Hematopoietic multipotent progenitor cell treated with erythropoietin and hydrocortisone succinate and interleukin-3 and kit ligand, for 17 days (in vitro differentiated cells): ENCODE measurements at places on chromosomes 13 and 19.

DNA sequence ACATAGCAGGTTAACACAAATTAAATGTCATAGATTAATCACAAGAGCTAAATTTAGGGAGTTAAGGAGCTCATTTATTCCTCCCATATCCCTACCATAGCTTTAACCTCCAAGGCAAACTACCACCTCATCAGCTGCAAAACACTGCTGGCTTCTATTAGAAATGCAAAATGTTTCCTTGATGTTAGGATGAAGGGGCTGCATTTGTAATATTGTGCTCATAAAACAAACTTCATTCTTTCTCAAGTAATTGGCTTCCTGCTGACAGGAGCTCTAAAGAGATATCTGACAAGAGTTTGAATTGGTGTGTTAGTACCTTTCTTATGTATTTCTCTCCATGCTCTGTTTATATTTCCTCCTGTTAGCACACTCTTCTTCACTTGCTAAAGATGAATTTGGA lies 152.1 kb downstream of the OLFM4 start:
- DNase-seq = no peak

- no peak for DNase-seq
These were observed 29.7 kb upstream of the ZNF681 start for GRCh38 chr19:23788411-23788810.

DNA sequence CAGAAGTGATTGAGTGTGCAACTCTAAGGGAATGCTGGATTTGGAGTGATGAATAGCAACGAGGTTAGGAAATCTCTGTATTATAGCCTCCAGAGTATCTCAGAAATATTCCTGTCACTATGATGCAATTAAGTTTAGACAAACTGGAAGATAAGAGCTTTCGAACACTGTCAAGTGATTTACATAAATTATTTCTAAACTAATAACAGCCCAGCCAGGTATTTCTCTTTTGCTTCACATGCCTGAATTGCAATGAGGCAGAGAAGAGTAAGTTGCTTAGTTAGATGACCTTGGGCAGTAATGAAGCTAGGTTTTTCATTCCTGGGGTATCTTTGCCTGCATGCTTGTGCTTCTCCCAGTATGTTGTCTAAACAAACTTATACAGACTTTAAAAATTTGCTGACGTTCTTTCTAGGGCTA lies 134.5 kb downstream of the LMO7 start:
- DNase-seq = no peak

DNA sequence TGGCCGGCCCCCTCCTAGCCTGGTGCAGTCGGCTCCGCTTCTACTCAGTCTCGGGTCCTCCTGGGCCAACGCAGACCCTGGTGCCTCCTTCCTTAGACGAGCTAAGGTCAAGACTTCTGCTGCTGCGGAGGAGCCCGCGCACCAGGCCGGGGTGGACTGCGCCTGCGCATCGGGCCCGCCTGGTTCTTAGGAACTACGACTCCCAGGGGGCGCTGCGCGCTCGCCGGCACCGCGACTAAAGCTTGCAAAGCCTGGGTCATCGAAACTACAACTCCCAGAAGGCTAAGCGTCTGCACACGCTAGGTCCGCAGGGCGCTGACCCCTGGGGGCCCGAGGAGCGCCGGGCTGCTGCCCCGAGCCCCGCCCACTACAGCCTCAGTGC lies at the start of gene ZNF835:
Gene ZNF835 (minus strand): TSS at position 145 of the 382 bp plus-strand sequence. CDS start 6,559 bp downstream, outside the sequence.
- DNase-seq = peak; percentile 5

GRCh38 chr13:92158346-92158745 lies 759.9 kb downstream of the GPC5 start:
- no peak for DNase-seq

- no peak for DNase-seq
These were observed 844.5 kb downstream of the DIAPH3 start for GRCh38 chr13:59319276-59319675.

- no peak for DNase-seq
These were observed 8.8 kb upstream of the KRTDAP start for GRCh38 chr19:35498984-35499527.

- DNase-seq = no peak
These were observed 29.1 kb upstream of the TPTE2 start for GRCh38 chr13:19590423-19590822.

DNA sequence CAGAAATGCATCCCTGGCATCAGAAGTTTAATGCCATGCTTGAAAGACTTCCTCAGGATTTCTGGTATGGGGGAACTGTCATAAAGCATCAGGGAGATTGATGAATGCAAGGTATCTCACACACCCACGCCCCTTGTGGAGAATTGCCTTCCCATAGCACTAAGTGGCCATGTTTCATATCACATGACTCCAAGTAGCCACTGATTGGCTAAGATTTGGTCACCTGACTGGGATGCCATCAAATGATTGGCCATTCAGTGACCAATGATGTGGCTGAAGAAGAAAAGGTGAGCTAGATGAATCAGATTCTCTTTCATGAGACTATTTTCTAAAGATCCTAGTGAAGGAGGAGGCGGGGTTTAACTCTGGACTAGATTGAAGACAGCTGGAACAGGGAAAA lies 7.3 kb downstream of the KLK8 start:
- DNase-seq = peak; percentile 8

DNA sequence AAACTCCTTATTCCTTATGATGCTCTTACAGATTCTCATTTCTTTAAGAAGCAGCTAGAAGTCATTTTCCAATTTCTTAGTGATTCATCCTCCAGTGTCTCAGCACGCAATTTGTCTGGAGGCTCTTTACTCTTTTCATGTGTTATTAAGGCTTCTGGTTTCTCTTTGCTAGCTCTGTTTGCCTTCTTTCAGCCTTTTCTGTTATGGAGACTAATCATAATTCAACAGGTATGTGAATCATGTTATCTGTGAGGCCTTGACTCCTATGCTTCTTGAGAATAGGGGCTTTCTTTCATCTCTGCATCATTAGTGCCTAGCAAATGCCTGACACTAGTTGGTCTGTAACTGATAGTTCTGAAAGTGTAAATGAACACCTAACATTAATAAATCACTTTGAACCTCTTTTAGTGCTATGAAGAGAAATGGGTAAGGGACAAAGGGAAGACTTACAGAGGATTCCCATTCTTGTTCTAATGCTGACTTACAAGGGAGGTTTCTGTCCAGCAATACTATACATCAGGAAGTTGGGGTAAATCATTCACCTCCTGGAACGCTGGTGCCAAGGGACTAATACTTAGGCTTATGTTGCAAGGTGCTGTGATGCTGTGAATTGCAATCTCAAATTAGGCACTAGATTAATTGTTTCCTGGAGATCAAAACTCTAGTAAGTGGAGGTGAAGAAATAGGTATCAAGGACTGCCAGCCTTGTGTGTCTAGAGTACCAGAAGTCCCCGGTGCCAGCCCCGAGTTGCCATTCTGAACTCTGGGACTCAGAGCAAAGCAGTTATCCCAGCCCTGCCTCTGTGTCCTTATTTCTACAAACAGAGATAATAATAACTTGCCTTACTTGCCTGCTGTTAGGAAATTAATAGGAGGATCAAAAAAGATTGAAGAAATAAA lies 265.6 kb downstream of the DCLK1 start:
- no peak for DNase-seq

DNA sequence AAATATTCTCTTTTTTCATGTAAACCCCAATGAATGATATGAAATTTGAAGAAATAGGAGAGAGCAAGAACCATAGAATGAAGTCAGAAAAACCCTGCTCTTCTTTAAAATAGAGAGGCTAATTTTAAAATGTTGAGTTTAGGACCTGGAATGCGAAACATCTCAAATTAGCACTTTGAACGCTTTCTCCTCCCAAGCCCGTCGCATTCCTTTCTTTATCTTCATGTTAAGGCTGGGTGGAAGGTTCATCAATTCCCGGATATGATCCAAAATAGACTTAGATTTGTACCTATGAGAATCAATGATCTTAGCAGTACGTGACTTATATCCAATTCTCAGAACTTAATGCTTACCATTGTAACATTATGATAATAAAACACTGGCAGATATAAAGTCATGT lies 24.1 kb upstream of the LGALS16 start:
- DNase-seq = no peak

DNA sequence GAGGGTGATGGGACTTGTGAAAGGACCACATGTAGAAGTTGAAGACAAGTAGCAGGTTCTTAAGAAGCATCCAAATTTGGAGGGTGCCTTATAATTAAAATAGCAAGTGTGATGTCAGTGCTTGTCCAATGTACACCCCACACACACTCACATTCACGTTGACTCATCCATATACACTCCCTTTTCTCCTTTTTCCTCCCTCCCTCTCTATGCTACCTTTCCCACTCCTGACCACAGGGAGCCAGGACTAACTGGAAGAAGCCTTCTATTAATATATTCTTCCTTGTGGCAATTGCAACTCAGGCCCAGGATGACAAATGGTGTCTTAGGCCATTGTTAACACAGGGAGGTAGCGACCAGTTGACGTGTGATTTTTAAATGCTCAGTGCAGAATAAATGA lies 16.3 kb upstream of the GPR183 start:
- DNase-seq = no peak

GRCh38 chr19:32453736-32454135 lies 48.2 kb downstream of the DPY19L3 start:
- DNase-seq = no peak

- no peak for DNase-seq
These were observed 32.1 kb downstream of the RASL11A start for GRCh38 chr13:27302643-27303262.

DNA sequence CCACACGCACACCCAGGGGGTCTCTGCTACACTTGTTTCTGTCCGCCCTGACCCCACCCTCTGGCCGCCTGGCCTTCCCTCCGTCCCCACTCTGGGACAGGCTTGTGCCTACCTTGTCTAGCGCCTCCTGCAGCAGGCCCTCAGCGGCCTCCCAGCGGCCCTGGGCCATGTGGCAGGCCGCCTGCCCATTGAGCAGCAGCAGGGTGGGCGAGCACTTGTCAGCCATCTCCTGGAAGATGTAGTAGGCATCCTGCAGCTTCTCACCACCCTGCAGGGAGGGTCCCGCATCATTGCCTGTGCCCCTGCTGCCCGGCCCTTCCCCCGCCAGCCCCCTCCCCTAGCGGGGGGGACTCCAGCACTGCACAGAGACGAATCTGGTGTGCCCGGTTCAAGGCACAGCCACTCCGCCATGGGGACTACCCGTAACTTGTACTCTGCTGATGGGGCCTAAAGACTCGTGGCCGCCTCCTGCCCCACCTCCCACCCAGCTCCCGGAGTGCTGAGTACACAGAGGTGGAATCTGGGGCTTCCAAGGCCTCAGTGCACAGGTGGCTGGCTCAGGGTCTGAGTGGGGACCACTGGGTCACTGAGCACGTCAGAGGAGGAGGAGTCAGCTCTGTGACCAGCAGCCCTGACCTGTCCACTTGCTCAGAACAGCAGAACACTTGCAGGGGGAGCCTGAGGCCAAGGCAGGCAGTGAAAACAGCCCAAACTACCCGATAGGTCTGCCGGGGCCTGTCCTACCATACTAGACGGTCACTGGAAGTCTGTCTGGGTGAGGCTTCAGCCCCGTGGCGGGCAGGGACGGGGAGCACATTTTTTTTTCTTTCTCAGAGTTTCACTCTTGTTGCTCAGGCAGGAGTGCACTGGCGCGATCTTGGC lies 7.4 kb upstream of the CERS1 start:
- no peak for DNase-seq

- DNase-seq = no peak
These were observed 3.2 kb downstream of the POLD1 start for GRCh38 chr19:50387176-50387867.

DNA sequence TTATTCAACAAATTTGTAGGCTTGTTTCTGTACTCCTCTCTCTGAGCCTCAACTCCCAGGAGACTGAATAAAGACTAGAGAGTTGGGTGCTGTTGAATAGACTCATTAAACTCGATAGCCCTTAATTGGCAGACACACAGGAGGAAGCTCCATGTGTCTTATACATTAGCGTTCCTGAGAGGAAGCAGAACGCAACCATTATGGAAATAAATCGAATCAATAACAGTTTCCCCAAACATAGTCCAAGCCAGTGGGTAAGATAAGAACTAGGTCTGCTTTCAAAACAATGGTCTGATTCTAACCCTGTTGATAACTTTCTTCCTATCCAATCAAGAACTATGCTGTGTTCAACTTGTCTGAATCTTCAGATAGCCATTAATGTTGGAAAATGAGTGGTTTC lies 118.1 kb upstream of the FNDC3A start:
- no peak for DNase-seq

DNA sequence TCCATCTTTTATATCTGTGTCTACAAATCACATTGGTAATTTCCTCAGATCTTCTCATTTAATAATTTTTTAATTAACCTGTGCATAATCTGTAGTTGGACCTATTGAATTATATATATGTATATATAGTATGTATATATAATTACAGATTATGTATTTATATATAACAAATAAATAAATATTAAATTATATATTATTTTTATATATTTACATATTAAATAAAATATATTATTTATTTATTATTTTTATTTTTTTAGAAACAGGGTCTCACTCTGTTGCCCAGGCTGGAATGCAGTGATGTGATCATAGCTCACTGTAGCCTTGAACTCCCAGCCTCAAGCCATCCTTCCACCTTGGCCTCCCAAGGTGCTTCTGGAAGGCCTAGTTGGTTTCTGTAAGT lies 197.9 kb downstream of the FGF9 start:
- DNase-seq = no peak

DNA sequence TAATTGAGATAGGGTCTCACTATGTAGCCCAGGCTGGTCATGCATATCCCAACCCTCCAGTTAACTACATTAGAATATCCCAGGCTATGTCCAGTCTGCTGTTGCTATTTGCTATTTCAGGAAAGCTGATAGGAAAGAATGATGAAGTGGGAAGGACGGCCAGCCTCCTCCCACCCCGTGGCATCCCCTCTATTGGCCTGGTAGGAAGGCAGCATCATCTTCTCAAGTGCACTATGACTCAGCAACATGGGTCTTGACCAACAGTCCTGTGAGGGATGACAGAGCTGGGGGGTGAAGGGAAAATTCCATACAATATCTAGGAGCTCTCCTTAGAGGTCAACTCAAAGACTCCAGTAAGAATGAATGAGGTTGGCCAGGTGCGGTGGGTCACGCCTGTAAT lies 48.0 kb upstream of the ABCC4 start:
- no peak for DNase-seq
